T-cell (primary cell): ENCODE measurements at places on chromosomes 11 and 22. TPM values are rescaled to one million over a fixed set of nuclear protein-coding genes. Genes with fewer than 3 reads are reported as not detected.

Gene ZNF202
- 22.6 TPM for total RNA-seq

Gene ACER3
- 9.0 TPM for total RNA-seq

Gene SELENOM
- total RNA-seq, result 53.7 TPM

Gene NLRP6
- 22.7 TPM for total RNA-seq

Gene SPDYC
- total RNA-seq, result not detected

Gene KRTAP5-8
- total RNA-seq, result not detected

Gene OR4A16
- total RNA-seq, result not detected

Gene CNIH2
- 2.2 TPM for total RNA-seq

Gene SLC25A45
- total RNA-seq, result 22.6 TPM

Gene TMEM191C
- 5.4 TPM for total RNA-seq

Gene KCNE3
- total RNA-seq, result not detected

Gene MMP7
- total RNA-seq, result not detected

Gene XKR3
- not detected for total RNA-seq

Gene C22orf15
- 1.9 TPM for total RNA-seq

Gene PNPLA3
- not detected for total RNA-seq

Gene NTM
- not detected for total RNA-seq

Gene LRRC55
- not detected for total RNA-seq
